ENCODE measurements at places on chromosomes 13 and 19.

DNA sequence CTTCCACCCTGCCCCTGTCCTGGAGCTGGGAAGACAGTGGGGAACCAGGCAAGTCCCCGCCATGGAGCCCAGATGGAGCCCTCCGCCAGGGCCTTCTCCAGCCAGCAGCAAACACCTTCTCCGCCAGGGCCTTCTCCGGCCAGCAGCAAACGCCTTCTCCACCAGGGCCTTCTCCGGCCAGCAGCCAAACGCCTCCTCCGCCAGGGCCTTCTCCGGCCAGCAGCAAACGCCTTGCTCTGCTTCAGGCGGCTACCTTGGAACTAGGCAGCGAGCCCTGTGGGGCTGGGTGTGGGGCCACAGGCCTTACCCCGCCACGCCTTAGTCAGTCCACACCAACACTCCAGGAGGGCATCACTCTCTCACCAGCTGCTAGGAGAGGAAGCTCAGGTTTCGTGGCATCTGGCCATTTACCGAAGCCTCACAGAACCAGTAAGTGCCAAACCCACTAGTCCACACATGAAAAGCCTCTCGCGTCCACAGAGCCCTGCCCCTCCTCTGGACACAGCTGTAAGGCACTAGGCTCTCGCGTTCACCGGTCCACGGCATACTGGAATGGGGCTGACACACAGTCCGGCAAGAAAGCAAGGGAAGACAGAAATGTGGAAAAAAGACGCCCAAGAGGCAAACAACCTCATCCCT is 41.0 kb downstream of the MLLT1 start:
- DNase-seq = no peak

- no peak for DNase-seq
Measured at GRCh38 chr13:113065406-113066141, 40.0 kb upstream of the F7 start.

- no peak for DNase-seq
Measured at GRCh38 chr13:92488249-92488852, 738.3 kb upstream of the GPC6 start.

DNA sequence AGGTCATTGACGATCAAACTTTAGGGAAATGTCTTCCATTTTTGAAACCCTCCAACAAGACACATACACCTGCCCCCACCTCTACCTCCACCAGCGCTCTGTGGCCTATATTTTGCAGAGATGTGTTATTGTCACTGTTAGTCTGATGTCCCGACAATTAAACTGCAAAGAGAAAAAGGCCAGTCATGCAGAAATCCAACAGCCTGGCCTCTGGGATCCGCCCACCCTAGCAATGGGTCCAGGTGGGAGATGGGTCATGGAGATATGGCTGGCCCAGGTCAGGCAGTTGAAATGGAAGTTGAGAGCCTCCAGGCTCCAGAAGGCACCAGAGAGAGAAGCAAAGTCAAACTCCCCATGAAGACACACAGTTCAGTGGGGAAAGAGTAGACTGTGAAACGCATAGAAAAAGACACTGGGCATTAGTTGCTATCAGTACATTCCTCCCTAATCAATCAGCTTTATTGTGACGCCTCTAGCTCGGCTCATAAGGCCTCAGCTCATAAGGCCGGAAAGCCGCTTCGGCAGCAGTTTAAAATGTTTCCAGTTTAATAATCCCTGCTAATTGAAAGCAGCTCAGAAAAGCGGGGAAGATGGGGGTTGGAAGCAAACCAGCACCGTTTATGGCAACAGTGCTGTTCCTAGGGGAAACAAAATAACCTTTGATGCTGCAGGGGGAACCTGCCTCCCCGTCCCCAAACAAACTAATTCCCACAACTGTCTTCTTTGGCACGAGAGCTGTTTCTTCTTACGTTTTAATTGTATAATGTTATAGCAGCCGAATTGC is 239.7 kb upstream of the ZNF507 start:
- DNase-seq = no peak

DNA sequence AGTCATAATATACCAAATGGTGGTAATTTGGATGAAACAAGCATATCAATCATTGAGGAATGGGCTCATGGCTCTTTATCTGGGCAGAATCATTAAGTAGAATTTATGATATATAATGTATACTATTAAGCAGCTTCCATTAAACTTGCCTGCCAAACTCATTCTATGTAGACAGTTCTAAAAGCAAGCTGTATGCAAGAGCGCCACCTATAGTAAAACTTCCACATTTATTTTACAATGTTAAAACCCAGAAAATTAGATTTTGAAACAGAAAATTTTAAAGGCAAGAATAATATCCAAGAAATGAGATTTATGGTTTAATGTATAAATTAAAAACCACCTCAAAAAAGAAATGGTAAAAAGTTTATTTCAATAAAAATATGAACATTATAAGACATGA is 161.5 kb downstream of the MZT1 start:
- no peak for DNase-seq

DNA sequence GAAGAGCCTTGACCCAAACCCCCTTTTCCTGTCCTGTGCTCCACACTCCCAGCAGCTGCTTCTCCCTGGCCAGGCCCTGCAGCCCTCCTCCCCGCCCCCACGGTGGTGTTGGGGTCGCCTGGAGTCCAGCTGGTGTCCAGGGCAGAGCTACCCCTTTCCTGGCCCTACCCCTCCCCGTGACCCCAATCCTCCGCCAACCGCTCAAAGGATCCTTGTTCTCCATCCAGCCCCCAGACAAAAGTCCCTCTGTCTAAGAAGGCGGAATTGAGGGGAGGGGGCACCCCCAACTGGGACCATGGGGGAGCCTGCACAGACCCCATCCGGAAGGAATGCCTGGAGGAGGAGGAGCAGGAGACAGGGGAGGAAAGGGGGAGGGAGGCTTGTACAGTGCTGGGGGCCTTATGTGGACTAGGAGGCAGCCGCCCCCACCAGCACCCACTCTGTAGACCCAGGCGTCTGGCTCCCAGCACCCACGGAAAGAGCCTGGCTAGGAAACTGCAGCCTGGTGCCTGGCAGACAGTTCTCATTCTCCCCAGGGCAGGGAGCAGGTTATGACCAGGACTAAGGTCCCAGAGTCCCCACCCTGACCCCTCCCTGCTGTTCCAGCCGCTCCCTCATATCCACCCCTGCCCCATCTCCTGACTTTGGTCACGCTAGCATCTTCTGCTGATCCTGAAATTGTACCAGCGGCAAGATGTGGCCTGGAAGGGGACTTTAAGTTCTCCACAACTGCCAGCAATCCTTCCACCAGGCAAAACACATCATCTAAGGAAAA is at the start of gene FXYD3:
Gene FXYD3, plus strand, starts transcription at position 647 of the 775 bp plus-strand sequence. CDS start 3,554 bp downstream, outside the sequence.
- no peak for DNase-seq

DNA sequence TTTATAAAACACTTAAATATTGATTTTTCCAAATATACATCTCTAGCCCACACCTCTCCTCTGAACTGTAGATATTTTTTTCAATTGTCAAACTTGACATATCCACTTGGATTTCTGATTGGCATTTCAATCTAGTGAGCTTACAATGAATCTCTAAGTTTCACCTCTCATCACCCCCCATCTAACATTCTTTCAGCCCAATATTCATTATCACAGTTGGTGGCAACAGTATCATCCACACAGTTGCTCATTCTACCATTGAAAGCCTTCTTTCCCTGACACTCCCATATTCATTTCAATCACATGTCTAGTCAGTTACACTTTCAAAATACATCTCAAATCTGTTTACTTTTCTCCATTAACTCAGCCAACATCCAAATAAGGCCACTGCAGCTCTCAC is 385.2 kb downstream of the PCDH20 start:
- no peak for DNase-seq

DNA sequence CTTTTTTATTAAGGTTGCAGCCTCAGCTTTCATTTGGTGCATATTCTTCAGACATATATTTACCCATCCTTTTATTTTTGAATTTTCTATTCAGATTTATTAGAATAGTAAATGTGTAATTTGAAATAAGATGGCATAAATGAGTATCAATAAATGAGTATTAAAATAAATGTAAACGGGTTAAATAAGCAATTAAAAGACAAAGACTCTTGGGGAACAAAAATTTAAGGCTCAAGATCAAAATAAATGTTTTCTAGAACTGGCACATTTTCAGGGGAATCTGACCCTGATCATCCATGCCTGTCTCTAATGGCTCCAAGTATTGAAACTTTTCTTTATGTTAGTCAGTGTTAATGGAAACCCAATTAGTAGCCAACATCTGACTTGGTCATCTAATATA is 3.0 kb downstream of the OR10H3 start:
- DNase-seq = no peak

Data from 8988T (cell line).